Astrocyte (in vitro differentiated cells and primary cell): ENCODE measurements at places on chromosomes 5 and 9. TPM values are rescaled to one million over a fixed set of nuclear protein-coding genes. Genes with fewer than 3 reads are reported as not detected.

GRCh38 chr9:91697201-91697600 is 252.8 kb downstream of the ROR2 start:
- DNase-seq, result no peak

DNA sequence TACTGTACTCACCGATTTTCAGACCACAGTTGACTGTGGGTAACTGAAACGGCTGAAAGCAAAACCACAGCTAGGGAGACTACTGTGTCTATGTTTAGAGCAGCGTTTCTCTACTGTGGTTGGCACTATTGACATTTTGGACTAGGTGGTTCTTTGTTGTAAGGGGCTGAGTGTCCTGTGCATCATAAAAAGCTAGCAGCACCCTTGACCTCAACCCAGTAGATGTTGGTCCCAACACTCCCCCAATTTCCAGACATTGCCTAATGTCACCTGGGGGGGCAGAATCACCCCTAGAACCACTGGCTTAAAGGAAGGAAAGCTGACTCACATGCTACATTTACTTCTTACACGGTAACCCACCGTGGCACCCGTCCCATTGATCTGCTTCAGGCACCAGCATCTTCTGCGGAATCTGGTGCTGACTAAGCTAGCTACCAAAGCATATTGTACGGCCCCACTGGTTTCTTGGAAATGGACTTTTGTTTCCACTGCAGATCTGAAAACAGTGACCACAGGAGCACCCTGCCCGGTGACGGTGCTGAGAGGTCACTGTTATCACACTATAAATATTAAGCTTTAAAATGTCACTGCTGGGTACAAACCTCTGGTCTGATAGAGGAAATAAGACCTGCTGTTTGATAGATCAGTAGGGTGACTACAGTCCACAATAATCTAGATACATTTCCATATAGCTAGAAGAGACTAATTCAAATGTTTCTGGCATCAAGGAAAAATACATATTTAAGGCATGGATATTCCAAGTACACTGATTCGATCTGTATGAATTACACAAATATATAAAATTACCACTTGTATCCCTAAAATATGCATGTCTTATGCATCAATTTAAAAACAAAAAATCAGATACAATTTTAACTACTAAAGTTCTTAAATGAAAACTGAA is 151.4 kb downstream of the HSD17B3 start:
- DNase-seq, result peak; percentile 12

- DNase-seq, result no peak
Measured at GRCh38 chr9:92122061-92122460, 6.8 kb upstream of the SPTLC1 start.

- peak; percentile 52 for DNase-seq
Measured at GRCh38 chr5:172692981-172693380, 51.9 kb downstream of the NEURL1B start.

GRCh38 chr9:137114220-137114612 is 317 bp downstream of the DPP7 start:
- DNase-seq, result no peak

DNA sequence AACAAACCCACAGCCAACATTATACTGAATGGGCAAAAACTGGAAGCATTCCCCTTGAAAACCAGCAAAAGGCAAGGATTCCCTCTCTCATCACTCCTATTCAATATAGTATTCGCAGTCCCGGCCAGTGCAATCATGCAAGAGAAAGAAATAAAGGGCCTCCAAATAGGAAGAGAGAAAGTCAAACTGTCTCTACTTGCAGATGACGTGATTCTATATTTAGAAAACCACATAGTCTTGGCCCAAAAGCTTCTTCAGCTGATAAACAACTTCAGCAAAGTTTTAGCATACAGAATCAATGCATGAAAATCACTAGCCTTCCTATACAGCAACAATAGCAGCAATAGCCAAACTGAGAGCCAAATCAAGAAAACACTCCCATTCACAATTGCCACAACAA is 333.7 kb upstream of the EDIL3 start:
- peak; percentile 16 for DNase-seq

- DNase-seq, result no peak
Measured at GRCh38 chr9:71628247-71628646, 140.1 kb downstream of the CEMIP2 start.

DNA sequence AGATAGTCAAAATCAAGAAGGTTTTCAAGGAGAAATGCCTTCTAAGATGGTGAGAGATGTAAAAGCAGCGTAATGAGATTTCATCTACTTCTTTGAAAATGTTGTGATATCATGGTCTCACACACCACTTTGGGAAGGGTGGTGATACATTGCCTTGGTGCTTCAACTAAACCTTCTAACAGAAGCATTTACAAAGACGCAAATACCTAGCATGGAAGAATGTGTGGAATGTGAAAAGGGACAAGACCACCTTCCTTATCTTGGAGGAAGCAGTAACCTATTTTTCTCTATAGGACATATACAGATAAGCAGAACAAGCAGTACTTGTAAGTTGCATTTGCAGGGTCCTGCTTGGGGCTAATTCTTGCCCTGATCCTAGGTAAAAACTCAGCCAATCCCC is 38.8 kb downstream of the PCA3 start:
- DNase-seq, result no peak

DNA sequence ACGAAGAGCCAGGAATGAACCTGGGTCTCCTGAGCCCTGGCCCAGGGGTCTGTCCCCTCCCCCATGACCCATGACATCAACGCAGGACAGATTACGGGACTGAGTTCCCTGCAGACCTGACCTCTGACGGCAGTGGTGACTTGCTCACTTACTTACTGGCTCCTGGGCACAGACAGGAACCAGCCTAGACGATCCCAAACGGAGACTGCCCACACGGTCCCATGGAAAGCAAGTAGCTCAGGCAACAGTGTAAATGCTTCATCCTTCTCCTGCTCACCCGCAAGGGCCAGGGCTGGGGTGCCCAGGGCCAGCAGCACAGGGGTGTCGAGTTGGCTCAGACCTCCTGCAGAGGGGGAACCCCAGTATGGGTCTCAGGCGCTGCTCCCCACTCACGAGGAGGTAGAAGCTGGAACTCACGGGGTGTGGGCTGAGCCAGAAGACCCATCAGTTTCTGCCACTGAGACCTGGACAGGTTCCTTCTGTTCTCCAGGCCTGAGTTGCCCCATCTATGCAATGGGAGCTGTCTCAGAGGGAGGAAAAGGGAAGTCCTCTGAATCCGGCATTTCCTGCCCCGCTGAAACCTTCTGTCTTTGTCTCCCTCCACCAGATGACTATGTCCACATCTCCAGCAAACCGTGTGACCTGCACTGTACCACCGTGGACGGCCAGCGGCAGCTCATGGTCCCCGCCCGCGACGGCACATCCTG is 5.6 kb downstream of the ADAMTSL2 start:
- DNase-seq, result no peak

DNA sequence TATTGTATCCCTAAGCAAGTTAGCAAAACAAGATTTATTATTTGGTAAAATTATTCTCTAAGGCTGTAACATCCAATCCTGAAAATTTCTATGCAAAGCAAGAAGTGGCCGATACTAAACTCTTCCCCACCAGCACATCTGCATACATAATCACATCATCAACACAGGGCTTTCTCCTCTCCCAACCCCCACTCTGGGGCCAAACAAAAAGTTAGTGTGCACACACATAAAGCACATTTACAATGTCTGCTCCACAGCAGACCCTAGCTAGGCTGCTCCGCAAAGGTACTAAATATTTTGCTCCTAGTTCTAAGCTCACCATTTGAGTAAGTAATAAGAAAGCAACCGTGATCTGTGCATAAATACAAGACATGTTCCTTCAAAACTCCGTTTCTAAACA is 3.6 kb downstream of the RNF130 start:
- no peak for DNase-seq

- DNase-seq, result no peak
Measured at GRCh38 chr5:674630-675011, 18.5 kb downstream of the TPPP start.

DNA sequence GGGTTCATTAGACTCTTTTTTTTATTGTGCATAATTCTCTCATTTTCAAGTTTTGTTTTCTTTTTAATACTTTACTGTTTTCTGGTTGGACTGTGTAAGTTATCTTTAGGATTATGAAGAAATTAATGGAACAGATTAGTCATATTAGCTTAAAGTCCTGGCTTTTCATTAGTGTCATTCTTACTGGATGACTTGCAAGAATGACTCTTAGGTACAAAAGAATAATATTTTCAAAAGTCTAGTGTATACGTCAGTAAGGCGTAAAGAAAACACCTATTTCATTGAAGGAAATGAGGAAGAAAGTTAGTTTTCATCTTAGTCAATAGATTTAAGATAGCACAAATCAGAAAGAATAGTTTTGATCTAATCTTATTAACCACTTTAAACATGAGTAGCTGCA is 20.4 kb downstream of the UHRF2 start:
- DNase-seq, result peak; percentile 73

GRCh38 chr9:18723366-18723765 is 249.4 kb downstream of the ADAMTSL1 start:
- no peak for DNase-seq

GRCh38 chr5:33195431-33196165 is 245.2 kb upstream of the TARS1 start:
- peak; percentile 75 for DNase-seq

DNA sequence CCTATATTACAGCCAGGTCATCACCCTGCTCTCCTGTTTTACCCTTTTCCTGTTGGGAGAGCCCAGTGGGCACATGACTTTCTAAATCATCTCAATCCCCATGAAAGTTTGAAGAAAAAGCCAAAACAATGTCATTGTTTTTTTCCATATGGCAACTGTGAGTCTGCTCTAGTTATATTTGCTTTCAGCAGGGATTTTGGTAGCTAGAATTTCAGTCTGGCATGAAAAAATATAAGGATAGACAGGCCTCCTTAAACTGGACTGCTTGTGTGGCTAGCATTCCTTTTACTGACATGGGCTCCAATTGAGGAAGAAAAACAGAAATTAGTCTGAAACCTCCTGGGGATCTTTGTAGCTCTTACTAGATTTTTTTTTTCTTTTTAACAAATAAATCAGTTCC is 25.6 kb downstream of the MOCS2 start:
- no peak for DNase-seq

DNA sequence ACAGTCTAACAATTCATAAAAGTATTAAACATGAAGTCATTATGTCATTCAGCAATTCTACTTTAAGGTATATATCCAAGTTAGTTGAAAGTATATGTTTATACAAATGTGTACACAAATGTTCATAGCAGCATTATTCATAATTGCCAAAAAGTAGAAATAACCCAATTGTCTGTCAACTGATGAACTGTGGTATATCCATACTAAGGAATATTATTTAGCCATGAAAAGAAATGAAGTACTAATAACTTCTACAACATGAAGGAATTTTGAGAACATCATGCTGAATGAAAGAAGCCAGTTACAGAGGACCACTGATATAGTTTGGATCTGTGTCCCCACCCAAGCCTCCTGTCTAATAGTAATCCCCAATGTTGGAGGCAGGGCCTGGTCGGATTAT is 224.3 kb downstream of the SPATA31D1 start:
- DNase-seq, result no peak

- DNase-seq, result no peak
Measured at GRCh38 chr5:143102411-143102810, 301.1 kb downstream of the NR3C1 start.

- peak; percentile 79 for DNase-seq
Measured at GRCh38 chr9:81871695-81872094, 56.5 kb upstream of the SPATA31D4 start.

GRCh38 chr5:176173647-176174046 is 64.6 kb upstream of the SIMC1 start:
- no peak for DNase-seq

DNA sequence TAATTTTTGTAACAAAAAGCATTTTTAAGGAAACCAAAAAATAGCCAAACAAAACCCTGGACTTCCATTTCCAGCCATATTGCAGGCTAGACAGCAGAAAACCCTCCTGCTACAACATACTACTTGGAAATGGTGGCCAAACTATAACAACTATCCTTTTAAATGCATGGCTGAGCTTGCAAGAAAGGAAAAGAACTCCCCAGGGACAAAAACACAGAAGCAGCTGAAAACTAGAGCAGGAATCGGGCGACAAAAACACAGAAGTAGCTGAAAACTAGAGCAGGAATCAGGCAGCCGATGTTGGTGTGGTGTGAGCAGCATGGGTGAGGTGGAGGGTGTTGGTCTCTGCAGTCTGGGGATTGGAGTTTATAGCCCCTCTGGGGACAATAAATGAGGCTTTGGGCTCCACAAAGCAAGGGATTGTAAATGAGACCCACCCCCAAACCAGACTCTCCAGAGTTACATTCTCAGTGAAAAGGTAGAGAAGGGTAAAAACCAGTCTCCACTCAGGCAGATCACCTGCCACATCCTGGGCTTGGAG is 95.2 kb downstream of the C9orf50 start:
- DNase-seq, result no peak

GRCh38 chr5:73792687-73793320 is 166.8 kb downstream of the ARHGEF28 start:
- peak; percentile 42 for DNase-seq

DNA sequence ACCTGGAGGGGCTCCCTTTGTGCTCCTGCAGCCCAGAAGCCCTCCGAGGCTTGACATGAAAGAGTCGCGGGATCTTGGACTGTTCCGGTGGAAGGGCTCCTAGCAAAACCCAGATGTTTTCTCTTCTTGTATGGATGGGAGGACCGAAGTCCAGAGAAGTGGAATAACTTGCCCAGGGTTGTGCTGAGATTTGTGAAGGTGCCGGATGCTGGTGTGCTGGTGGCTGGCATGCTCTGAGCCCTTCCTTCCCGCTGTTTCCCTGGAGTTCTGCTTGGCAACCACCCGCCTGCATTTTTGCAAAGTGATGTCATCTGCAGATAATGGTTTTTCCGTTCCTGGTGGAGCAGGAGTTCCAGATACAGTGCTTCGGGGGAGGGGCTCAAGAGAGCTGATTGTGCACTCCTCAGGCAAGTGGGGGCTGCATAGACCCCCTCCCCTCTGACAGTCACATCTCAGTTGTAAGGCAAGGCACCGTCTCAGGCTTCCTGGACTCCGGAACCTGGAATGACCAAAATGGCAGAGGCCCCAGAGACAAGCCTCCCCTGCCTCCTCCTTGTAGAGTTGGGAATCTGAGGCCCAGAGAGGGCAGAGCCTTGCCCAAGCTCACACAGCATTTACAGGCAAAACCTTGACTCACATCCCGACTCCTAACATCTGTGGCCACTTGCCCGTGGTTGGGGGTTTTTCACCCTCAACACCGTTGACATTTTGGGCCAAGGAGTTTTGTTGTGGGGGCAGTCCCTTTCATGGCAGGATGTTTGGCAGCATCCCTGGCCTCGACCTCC is 157.0 kb downstream of the RGS3 start:
- peak; percentile 93 for DNase-seq

GPR150 gene
- total RNA-seq, result 0.14 TPM in 1 of 2 replicates, not detected in the other

C9orf153 gene
- total RNA-seq, result not detected in 2 replicates

SEMA6A gene
- total RNA-seq, result 21.3 and 34.2 TPM in 2 replicates

SCGB3A2 gene
- 0.59 and 0.82 TPM in 2 replicates for total RNA-seq

HAVCR1 gene
- 1.3 and 2.0 TPM in 2 replicates for total RNA-seq

HACD4 gene
- total RNA-seq, result 1.9 and 2.1 TPM in 2 replicates

FUT7 gene
- total RNA-seq, result not detected in 2 replicates
